ENCODE measurements at places on chromosomes 1 and 21.

- no peak for DNase-seq
These were observed 56.1 kb upstream of the ZC3H11B start for GRCh38 chr1:219669042-219669441.

DNA sequence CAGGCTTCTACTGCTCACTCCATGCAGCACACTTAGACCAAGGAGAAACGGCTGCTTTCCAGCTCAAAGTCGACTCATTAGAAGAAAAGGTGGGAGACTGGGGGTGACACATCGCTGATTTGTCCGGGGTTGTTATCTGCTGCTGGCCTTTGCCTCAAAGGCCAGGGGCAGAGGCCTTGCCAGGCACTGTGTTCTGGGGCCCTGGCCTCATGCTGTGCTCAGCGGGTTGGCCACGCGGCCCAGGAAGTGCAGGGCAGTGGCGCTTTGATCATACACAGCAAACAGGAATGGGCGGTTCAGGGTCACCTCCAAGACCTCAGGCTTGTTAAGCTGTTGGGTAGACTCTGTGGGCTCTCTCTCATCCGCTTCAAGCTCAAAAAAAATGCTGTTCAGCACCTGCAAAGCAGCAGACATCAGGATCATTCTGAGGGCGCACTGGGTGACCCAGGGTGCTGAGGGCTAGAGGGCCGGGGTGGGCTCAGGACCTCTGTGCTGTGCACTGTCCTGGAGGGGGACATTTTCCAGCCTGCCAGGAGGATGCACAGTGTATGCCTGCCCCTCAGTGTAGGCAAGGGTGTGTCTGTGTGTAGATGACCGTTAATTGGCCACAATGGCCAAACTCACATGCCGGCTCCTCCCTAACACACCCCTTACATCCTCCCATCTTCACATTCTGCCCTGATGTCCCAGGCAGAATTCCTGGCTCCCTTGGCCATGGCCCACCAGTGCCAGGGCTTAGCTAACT, 10.8 kb downstream of the AGT start:
- no peak for DNase-seq

GRCh38 chr1:6184083-6184783, 4.1 kb upstream of the CHD5 start:
- no peak for DNase-seq

DNA sequence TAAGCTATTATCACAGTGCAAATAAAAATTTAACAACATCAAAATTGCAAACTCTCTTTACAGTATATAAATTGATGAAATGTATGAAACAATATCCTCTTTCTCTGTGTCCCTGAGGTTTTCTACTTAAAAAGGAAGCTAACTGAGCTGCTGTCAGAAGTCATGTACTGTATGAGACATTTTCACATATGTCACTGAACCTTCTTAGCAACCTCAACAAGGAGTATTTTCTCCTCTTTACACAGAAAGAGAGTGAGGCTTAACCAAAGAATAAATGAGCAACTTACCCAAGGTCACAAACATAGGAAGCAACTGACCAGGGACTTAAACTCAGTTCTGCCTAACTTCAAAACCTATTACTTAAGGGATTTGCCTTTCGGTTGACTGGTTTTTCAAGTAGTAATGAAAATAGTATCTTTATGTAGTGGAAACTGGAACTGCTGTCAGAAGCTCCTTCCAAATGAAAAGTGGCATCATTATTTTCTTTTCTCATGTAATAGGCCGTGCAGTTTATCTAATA, 288.9 kb downstream of the LRRIQ3 start:
- no peak for DNase-seq

- no peak for DNase-seq
These were observed 4.9 kb downstream of the GLIS1 start for GRCh38 chr1:53733975-53734649.

GRCh38 chr1:185741551-185741950, 7.4 kb downstream of the HMCN1 start:
- peak; percentile 72 for DNase-seq

DNA sequence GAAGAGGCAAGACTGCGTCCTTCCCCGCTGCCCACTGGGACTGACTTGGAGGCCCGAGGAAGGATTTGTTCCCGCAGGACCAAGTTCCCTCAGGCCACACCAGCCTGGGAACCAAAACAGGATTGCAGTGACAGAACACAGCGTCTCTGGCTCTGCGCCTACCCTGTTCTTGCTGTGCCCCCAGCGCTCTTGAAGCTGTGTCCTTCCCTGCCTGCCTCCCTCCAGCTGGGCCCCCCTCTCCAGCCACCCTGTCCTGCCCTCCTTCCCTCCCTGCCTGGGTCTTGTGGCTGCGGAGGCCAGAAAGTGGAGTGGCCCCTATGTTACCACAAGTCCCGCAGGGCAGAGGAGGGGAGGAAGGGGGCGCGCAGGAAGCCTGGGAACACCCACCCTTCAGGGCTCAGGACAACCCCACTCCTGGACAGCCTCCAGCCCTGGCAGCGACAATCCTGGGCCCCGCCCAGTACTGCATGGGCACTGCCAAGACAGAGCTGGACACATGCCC, 164.9 kb downstream of the DYRK1A start:
- peak; percentile 12 for DNase-seq

DNA sequence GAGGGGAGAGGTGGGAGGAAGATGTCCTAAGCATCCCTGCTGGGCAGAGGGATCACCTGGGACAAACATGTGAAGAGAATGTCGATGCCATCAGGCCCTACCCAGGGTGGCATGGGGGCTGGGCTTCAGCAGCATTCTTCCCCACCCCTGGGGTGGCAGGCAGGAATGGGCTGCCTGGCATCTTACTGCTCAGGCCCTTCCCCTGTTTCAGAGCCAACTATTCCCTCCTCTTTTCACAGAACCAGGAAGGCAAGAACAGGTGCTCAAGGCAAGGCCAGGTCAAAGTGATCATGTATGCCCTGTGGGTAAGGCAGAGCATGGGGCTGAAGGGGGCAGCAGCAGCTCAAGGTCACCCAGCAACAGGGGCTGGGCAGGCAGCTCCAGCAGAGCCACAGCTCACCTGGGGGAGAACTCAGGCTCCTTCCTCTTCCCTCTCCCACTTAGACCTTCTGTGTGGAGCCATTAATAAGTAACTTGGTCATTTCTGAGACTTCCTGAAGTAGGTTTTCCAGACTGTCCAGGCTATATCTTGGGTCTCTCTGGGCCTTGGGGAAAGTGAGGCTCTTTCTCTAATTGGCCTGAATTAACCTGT, 56.4 kb downstream of the ELK4 start:
- no peak for DNase-seq

DNA sequence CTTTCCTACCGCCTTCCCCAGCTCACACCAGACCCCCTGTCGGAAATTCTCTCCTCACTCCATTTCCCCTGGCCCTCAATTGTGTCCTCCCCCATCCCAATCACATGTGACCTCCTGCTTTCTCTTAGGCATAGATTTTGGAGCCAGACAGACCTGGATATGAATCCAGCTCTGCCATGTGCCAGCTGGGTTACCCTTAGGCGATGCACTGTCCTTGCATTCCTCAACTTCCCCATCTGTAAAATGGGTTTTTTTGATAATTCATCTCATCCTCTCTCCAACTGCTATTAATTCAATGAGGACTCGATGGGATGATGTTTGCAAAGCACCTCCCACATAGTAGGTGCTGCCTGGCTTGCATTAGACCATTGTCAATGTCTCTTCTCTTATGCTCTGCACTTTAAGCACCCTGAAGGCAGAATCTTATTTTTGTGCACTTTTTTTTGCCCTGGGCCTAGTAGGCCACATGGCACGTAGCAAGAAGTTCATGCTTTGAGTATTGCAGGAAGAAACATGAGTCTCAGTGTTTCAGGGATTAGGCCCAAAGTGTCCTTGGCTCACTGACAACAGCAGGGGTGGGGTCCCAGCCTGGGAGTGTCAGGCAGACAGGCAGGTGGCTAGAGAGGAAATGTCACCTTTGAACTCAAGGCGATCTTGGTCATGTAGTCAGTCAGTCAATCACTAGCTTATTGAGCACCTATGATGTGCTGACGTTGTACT, 47.6 kb downstream of the TAS1R2 start:
- no peak for DNase-seq

GRCh38 chr21:45227735-45228134, 60.0 kb downstream of the POFUT2 start:
- no peak for DNase-seq

DNA sequence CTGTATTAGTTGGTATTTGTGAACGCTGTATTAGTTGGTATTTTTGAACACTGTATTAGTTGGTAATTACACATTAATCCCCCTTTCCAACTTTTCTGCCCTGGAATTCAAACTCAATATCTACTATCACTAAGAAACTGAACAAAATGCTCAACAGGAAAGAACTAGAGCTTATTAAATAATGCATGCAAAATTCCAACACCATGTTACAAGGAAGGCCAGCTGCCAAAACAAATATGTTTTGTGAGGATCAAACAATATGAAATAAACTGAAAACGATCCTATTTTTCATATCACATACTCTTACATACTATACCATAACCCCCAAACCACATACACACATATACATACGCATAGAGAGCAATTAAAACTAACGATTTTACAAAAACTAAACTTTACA, 104.9 kb downstream of the CDC42BPA start:
- DNase-seq: no peak

DNA sequence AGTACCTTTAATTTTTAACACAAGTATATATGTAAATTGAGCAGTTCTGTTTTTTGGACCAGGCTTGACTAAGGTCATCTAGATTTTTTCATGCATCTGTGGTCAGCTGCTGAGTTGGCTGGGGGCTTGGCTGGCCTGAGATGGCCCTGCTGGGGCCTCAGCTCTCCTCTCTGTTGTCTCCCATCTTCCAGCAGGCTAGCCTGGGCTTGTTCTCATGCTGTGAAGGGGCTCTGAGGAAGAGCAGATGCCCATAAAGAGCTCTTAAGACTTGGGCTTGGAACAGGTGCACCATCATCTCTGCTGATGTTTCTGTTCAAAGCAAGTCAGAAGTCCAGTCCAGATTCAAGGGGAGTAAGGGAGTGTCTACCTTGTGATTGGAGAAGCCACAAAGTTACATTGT, 51.2 kb upstream of the TNR start:
- no peak for DNase-seq

- no peak for DNase-seq
These were observed 216.2 kb downstream of the SDCCAG8 start for GRCh38 chr1:243471754-243472745.

DNA sequence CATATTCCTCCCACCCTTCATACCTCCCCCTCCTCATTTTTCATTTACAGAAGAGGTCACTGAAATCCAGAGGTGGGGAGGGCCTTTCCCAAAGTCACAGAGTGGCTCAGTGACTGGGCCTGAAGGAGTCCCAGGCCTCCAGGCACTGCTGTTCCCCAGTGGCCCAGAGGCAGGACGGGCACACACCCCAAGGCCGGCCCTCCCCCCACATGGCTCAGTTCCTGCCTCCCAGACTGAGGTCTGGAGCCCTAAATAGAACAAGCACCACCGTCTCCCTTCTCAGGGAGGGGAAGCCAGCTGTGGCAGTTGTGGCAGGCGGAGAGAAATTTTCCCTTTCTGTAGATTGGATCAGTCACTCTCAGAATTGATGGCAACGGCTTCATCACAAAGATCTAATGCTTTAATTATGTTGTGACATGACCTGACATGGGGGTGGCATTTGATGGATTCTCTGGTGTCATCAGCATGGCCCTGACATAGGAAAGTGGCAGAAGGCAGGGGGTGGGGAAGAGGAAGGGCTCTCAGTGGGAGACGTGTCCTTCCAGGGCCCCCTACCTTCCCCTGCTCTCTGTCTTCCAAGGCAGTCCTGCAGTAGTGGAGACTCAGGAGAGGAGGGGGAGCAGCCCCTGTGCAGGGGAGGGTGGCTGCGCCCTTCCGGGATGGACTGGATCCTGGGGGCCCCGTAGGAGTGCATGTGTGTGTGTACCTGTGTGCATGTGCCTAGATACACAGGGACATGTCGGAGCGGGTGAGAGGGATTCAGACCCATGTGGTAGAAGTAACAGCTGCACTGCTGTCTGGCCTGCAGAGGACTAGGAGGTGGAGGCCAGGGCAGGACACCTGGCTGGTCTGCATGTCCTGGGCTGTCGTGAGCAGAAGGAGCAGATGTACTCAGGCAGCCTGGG, 41.2 kb upstream of the FOXO6 start:
- no peak for DNase-seq

DNA sequence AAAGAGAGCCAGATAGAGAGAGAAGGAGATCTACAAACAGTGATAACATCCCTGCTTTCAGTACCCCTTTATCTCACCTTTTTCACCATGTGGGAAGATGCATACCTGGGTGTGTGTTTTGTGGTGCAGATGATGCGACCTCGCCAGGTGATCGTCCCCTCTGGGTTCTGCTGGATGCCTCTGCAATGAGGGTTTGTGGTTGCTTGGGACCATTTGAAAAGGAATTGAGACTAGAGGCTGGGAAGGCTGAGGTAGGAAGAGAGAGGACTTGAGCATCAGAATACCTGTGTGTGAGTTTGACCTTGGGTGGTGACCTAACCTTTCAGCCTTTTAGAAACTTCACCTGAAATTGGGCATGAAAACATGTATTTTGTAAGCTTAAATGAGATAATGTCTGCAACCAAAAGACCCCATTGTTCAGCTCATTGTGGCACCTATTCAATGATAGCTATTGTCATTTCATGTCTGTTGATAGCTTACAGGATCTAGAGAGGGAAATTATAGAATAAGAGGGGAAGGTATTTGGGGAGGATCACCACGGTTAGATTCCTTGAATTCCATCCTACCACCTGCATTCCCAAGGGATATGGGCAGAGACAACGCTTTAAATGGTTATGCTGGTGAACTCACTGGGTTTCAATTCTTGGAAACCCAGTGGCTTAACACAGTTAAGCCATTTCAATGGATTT, 125.7 kb downstream of the IGSF21 start:
- DNase-seq: no peak

- peak; percentile 75 for DNase-seq
These were observed 1.4 kb downstream of the NIT1 start for GRCh38 chr1:161119092-161119903.

- no peak for DNase-seq
These were observed 28.7 kb downstream of the ABCA4 start for GRCh38 chr1:94092210-94092613.

DNA sequence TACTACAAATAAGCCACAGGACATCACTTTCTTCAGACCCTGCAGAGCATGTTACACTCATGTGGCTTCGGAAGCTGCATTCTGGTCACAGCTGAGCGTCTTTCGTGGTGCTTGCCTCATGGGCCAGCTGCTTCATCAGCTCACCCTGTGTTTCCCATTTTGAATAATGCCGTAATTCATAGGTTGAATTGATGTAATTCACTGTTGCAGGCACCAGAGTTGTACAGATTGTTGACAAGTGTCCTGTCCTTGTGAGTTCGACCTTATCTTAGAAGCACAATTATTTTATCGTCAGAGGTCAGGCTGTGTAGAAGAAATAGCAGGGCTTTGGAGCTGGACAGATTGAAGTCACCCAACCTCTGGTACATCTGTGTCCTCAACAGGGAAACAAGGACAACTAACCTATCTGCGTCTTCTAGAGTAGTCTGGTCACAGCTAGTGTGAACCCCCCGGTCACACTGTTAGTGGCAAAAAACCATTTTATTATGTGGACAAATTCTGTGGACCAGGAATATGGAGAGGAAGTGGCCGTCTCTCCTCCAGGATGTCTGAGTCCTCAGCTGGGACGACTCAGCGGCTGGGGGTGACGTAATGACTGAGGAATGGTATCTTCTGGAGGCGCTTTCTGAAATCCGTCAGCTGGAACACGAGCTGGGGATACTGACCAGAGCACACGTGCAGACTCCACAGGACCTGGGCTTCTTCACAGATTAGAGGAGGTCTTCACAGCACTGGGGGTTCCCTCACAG, 17.8 kb downstream of the PKNOX1 start:
- DNase-seq: peak; percentile 90
